ENCODE measurements at places on chromosomes 7 and 10.

DNA sequence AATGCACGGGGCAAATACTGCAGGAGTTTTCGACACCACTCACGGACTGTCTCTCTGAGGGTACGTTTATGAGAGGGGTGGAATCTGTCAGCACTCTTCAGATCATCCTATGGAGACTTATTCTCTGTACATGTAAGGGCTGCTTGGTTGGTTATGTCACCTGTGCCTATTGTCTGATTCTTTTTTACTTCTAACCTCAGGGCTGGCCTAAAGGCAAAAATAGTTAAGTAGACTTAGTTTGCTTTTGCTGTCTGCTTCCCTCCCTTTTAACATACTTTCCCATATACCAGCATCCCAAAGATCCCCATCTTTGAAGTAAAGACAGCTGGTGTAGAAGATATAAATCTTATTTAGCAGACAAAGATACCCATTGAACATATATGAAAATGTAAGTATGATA lies 105.9 kb downstream of the PRKG1 start:
- DNase-seq = no peak

DNA sequence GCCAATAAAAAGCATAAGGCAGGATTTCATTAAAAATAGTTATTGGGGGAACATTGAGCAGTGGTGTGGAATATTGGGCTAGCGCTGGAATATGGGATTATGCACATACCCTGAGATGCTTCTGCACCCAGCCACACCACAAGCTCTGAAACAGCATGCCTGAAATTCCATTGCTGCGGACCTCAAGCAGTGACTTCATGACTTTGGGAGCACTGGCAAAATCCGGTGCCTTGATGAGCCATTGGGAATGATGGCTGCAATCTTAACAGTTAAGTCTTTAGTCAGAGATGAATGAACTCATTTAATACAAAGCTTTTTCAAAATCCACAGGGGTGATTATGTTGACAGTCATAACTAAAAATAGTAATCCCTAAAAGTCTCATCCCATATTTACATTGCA lies 274.7 kb upstream of the MTPN start:
- no peak for DNase-seq

- DNase-seq = peak; percentile 28
Observed at GRCh38 chr7:116786791-116787443, 75.5 kb upstream of the CAPZA2 start.

- DNase-seq = no peak
Observed at GRCh38 chr10:92993699-92994272, 66.8 kb upstream of the CYP26C1 start.

GRCh38 chr7:33472348-33473025 lies 343.1 kb downstream of the BBS9 start:
- no peak for DNase-seq

DNA sequence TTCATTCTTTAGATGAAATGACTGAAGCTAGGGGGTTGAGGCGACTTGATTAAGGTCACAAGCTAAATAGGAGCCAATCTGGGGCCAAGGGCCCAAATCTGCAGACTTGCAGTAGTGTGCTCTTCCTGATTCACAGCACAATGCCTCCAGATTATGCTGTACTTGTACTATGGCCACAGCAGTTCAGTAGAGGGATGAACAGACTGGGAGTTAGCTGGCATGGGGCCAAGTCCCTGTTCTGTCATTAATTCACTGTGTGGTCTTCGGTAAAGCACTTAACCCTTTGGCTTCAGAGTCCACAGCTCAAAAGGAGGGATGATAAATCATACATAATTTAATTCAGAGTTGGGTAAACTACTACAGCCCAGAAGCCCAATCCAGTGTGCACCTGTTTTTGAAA lies 196.8 kb downstream of the XPNPEP1 start:
- no peak for DNase-seq

DNA sequence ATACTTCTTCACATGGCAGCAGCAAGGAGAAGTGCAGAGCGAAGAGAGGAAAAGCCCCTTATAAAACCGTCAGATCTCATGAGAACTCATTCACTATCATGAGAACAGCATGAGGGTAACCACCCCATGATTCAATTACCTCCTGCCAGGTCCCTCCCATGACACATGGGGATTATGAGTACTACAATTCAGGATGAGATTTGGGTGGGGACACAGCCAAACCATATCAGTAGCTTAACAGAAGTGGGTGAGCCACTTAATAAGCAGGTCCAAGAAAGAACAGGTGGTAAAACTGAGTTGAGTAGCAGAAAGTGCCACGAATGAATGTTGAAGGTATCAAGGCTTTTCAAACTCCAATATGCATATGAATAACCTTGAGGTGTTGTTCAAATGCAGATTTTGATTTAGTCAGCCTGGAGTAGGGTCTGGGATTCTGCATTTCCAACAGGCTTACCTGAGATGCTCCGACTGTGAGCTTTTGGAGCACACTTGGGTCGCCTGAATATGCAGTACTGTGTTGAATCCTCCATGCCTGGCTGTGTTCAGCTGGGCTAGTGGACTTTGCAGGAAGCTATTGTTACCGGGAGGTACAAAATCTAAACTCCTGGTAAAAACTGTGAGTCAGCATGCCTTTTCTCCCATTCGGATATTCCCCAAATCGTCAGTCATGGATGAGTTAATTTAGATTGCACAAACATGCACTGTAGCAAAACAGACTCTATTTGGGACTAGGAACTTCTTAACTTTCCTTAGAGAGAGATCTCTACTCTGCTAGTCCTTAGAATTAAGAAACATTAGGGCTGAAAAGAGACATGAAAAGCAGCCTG lies 69.0 kb upstream of the PRKCQ start:
- DNase-seq = no peak

GRCh38 chr7:55105952-55106351 lies 87.1 kb downstream of the EGFR start:
- no peak for DNase-seq

GRCh38 chr10:52257692-52258075 lies 56.4 kb upstream of the DKK1 start:
- DNase-seq = no peak

- DNase-seq = no peak
Observed at GRCh38 chr10:131898061-131898460, 2.7 kb upstream of the PPP2R2D start.

DNA sequence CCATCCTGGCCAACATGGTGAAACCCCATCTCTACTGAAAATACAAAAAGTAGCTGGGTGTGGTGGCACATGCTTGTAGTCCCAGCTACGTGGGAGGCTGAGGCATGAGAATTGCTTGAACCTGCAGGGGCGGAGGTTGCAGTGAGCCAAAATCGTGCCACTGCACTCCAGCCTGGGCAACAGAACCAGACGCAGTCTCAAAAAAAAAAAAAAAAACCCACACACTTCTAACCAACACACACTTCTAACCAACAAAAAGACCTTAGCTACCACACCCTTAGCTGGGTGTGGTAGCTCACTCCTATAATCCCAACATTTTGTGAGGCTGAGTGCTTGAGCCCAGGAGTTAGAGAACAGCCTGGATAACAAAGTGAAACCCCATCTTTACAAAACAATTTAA lies 33.9 kb upstream of the SPOCK2 start:
- peak; percentile 39 for DNase-seq

DNA sequence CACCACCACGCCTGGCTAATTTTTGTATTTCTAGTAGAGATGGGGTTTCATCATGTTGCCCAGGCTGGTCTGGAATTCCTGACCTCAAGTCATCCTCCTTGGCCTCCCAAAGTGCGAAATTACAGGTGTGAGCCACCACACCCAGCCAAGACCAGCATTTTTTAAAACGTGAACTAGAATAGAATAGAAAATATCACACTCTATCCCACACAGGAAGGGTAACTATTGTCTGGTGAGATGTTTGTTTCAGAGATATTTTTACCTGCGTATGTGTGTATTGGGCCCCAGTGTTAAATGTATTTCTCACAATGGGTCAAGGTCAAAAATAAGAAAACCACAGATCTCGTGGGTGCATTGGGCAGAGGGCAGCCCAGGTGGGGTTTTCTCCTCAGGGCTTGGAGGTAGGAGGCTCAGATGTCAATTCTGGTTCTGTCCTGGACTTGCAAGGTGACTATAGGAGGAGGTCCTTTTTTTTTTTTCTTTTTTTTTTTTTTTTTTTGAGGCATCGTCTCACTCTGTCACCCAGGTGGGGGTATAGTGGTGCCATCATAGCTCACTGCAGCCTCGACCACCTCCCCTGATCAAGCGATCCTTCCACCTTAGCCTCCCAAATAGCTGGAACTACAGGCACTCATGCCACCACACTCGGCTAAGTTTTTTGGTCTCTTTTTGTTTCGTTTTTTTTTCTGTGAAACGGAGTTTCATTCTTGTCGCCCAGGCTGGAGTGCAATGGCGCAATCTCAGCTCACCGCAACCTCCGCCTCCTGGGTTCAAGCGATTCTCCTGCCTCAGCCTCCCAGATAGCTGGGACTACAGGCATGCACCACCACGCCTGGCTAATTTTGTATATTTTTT lies 19.0 kb downstream of the SH2B2 start:
- no peak for DNase-seq

- DNase-seq = no peak
Observed at GRCh38 chr10:110725801-110726630, 81.9 kb downstream of the RBM20 start.

GRCh38 chr10:46270086-46270811 lies 16.5 kb upstream of the ANTXRL start:
- DNase-seq = no peak

Data from stimulated activated CD4-positive, alpha-beta T cell treated with anti-CD3 and anti-CD28 coated beads, Interleukin-15, amount 100 ng/mL, for 24 hours (primary cell).